NCI-H1694 treated with DMSO at 0.1 percent for 48 hours (cell line): ENCODE measurements at places on chromosomes 6 and 20.

DNA sequence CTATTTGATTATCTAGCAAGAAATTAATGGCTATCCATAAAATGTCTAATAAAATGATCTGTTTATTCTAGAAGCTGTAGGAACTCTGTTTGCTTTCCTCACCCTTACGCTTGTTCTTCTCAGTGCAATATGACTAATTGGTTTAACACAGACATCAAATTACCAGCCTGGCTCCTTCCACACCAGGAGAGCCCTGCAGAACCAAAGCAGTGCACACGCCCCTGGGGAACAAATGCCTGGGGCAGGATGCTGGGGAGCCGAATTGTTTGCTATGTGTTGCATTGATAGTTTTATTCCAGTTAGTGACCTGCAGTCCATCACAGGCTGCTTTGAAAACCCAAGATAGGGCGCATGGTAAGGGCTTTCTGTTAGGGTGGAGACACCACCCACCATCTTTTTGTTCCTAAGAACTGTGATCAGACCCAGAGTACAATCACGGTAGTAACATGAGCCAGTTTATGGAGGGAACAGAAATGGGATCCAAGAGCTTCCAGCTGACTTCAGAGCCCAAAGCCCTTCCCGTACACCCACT, 126.4 kb upstream of the CD93 start:
- DNase-seq, result no peak

DNA sequence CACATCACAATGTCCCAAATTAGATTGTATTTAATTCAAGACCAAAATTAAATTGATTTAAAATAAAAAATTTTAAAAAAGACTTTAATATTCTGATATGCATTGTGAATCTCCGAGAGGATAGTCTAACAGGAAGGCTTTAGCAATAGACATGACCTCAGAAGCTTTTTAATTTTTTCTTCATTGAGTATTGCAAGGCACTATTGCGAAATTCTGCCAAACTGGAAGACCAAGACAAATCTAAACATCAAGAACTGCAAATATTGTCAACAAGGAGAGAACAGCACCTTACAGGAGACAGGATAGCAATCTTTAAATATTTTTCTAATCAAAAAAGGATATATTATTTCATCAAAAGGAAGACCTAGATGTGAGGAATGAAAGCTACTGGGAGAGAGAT, 56.9 kb downstream of the BMP5 start:
- no peak for DNase-seq

DNA sequence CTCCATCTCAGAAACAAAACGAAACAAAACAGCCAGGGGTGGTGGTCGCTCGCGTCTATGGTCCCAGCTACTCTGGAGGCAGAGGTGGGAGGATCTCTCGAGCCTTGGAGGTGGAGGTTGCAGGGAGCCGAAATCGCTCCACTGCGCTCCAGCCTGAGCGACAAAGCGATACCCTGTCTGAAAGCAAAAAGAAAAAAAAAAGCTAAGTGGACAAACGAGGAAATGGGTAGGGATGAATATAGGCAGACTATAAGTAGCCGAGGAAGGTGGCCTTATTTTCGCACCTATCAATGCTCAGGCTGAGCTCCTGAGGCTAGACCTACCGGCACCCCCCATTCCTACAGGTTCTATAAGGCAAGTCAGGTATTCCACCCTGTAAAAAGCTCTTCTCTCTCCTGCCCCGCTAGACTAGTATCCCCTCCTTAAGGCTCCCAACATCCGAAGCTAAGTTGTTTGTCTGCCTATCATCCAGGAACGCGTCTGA, 650 bp upstream of the CASP8AP2 start:
- no peak for DNase-seq

- DNase-seq, result no peak
Measured at GRCh38 chr6:75449630-75450206, 43.9 kb downstream of the FILIP1 start.

GRCh38 chr6:111559188-111560097, 46.2 kb downstream of the TRAF3IP2 start:
- no peak for DNase-seq

DNA sequence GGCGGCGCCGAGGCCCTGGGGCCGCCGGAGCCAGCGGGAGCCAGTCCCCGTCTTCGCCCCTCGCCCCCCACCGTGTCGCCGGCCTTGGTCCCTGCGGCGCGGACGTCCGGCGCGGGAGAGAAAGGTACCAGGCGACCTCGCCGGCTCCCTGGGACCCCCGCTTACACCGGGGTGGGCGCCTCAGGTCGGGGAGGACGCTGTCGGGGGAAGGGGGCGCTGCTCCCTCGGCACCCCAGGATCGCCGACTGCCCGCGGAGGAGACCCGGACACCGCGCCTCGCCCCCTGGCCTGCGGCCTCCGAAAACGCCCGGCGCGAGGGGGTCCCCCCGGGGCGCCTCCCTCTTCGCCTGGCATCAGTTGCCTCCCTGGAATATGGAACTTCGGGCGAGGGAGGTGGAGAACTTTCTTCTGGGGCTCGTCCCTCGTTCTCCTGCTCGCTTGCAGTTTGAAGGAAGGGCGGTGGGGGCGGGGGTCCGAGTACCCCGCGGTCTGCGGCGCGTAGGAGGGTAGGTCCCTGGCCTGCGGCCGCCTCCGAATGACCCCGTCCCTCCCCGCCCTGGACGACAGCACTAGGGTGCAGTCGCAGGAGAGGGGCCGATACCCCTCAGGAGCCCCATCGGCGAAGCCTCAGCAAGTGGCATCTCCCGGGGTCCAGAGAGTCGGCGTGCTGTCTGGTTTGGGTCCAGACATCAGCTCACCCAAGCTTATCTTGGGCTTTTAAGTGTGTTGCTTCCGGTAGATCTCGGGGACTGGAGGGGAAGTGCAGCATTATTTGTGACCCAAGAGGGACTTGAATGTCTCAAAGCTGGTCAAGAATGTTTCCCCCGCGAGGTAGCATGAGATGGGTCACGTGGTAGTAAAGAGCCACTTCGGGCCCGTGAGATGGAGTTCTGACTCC, 549 bp downstream of the ANKRD6 start:
- DNase-seq, result no peak

DNA sequence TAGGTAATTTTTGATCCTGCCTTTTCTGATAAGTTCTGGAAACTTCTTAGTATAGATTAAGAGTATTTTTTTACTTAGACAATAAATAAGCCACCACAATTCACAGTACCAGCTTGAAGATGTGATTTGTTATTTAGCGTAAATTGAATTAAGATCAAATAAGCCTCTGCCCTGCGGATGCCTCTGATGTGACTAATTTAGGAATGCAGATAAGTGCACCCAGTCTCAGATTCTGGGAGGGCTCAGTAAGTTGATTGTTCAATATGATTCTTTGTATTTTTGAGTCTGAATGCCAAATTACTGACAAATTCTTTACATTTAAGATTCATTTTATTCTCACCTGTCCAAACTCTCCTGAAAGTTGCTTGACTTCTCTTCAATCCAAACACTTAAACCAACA, 147.5 kb downstream of the THBS2 start:
- DNase-seq, result no peak

DNA sequence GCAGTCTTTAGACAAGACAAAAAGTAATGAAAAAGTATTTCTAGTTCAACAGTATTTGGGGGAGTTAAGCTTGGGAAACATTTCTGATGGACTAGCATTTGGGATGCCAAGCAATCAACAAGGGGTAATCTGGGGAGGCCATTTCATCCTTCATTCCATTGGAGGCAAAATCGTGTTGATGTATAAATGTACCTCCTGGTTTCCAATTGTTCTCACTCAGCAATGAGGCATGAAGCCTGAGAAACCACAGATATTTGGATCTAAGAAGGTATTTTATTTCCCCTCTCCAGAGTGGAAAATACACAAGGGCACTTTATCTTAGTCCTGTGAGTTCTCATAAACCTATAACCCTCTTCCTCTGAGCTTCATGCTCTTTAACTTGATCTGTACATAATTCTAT, 68.2 kb downstream of the TBX18 start:
- DNase-seq, result no peak

- DNase-seq, result no peak
Measured at GRCh38 chr6:82371799-82372546, 8.4 kb downstream of the TPBG start.

GRCh38 chr6:157756708-157757429, 66.2 kb upstream of the SNX9 start:
- DNase-seq, result peak; percentile 77

- DNase-seq, result no peak
Measured at GRCh38 chr6:35069262-35069661, 71.9 kb downstream of the TCP11 start.

DNA sequence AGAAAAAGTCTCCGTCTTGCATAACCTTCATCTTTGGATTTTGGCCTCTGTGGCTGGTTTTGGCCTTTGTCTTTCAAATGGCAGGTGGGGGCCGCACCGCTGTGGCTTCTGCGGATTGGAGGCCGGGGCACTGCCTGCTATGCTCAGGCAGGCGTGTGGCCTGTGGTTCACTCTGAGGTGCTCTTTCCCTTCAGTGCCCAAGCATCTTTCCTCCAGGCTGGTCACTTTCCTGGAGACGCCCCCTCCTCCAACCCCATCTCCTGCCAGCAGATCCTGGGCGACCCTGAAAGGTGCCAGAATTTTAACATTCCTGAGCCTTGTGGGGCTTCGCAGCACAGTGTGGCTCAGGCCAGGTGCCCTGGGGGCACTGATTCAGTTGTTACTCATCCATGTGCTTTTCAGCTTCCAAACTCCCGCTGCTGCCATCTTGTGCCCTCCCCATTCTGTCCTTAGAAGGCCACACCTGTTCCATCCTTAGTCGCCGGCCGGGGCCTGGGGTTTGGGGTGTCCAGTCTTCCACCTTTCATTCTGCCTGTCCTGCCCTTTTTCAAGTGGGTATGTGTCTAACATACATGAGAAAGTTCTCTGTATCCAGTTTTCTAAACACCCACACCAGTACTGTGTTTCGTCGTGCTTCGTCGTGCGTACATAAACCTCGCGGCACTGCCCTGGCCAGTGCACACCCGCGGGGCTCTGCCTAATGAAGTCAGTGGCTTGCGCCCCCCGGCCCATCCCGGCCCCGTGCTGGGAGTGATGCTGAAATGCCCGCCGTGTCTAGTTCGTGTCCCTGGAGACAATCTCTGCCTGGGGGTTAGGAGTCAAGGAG, 12.1 kb downstream of the SS18L1 start:
- DNase-seq, result no peak

GRCh38 chr6:17115251-17116116, 13.6 kb downstream of the STMND1 start:
- DNase-seq, result no peak

- no peak for DNase-seq
Measured at GRCh38 chr6:56713254-56713672, 70.6 kb upstream of the DST start.

GRCh38 chr6:106870824-106871717, 103.5 kb downstream of the CD24 start:
- DNase-seq, result no peak

GRCh38 chr6:29696147-29697125, 15.5 kb upstream of the ZFP57 start:
- DNase-seq, result no peak

DNA sequence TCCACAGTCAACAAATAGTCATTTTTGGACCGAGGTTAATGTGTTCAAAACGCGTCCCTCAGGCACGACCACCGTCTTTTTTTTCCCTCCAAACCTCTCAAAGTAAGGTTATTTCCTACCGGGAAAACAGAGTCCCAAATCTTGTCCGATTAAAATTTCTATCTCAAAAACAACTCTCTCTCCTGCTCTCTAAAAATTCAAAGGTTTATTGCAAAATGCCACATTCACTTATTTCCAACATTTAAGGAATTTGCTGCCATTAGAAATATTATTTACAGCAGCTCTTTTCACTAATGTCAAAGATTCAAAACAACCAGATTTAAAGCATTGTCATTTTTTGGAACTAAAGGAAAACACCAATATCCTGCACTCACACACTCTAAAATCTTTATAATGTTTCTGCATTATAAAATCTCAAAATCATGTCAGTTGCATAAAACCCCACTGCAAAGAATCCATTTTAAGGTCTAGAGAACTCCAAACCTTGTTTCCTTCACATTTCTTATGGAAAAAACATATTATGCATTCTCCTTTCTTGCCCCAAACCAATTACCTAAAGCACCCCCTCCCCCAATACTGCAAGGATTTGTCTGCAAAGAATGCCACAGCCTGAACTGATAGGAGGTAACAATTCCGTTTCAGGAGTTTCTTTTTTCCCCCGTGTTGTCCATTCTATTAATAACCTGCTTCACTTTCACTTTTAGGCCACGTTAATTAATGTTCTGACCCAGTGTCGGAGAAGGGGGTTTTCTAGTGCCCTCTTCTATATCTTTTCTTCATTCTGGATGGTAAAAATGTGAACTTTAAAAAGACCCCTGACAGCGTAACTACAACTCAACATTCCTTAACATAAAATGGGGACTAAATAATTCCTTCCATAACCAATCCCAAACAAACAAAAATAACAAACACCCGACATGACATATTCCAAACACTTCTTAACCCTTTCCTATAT, 1.4 kb downstream of the NRN1 start:
- DNase-seq, result no peak

- no peak for DNase-seq
Measured at GRCh38 chr6:16939839-16940238, 162.0 kb upstream of the STMND1 start.

DNA sequence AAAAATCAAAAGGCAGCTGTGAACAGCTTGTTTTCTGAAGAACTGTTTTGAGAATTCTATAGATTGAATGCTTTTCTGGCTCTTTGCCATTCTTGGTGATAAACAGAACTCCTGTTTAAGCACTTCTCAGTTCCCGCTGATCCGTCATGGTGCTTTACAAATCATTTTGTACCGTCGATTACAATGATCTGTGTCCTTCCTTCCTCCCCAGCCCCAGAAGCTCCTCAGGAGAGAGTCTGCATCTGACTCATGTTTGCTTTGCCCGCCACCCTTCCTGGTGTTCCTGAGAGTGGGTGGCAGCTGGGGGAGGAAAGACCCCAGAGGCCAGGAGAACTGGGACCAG, 538.6 kb upstream of the MARCKS start:
- DNase-seq, result peak; percentile 21

DNA sequence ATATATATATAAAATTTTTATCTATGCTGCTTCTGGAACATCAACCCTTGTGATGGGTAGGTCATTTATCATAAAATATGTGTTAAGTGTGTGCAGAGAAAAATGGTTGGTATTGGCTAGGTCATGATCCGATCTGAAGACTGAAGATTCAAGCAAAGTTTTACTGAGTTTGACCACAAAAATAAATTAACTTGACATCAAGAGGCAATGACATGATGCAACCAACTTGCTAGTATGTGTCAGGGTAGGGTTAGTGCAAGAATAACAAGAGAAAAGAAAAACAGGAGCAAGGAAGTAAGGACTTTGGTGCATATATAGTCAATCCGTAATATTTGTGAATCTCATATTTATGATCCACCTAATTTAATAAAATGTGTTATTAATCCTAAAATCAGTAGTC, 1202.0 kb upstream of the ADGRB3 start:
- no peak for DNase-seq

DNA sequence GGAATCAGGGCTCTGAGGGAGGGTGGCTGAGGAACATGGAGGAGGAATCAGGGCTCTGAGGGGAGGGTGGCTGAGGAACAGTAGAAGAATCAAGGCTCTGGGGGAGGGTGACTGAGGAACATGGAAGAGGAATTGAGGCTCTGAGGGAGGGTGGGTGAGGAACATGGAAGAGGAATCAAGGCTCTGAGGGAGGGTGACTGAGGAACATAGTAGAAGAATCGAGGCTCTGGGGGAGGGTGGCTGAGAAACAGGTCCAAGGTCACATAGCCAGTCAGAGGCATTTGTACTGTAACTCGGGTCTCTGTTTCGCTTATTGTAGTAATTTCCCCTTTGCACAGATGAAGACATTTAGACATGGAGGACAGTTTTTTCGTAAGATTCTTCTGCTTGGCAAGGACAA, 164.8 kb downstream of the SOBP start:
- no peak for DNase-seq
